ENCODE measurements at places on chromosomes 1 and 21. TPM values are rescaled to one million over a fixed set of nuclear protein-coding genes. Genes with fewer than 3 reads are reported as not detected.

The OLFML3 gene
- polyA plus RNA-seq = 494 TPM

The HAO2 gene
- polyA plus RNA-seq = 14.2 TPM

The OR10X1 gene
- not detected for polyA plus RNA-seq

The C1orf105 gene
- 2.2 TPM for polyA plus RNA-seq

The LCE1B gene
- not detected for polyA plus RNA-seq

The LCE2B gene
- not detected for polyA plus RNA-seq

The OR2G6 gene
- polyA plus RNA-seq = not detected

The HSPA6 gene
- polyA plus RNA-seq = 13.2 TPM

Data from hepatocyte (in vitro differentiated cells).